ENCODE measurements at places on chromosomes 3 and 15.
A peak's percentile ranks its signal among the peaks of the same experiment; 100 is the strongest.

DNA sequence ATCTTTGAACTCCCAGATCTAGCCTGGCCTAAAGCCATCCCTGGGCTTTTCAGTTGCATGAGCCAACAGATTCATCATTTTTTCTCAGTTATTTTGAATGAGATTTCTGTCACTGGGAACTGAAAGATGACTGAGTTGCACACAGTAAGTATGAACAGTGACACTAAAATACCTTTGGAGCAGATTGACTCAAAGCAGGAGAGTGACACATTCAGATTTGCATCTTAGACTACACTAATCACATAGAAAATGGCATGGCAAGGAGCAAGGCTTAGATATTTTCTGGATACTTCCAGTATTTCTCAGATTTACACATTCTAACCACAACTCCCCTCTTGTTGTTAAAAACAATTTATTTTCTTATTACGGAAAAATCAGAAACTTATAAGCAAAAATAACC is 32.8 kb downstream of the SEC62 start:
- no peak for DNase-seq

GRCh38 chr15:35197306-35197705 is 112.2 kb upstream of the NANOGP8 start:
- no peak for DNase-seq

GRCh38 chr3:37290551-37290950 is 116.2 kb upstream of the LRRFIP2 start:
- no peak for DNase-seq

DNA sequence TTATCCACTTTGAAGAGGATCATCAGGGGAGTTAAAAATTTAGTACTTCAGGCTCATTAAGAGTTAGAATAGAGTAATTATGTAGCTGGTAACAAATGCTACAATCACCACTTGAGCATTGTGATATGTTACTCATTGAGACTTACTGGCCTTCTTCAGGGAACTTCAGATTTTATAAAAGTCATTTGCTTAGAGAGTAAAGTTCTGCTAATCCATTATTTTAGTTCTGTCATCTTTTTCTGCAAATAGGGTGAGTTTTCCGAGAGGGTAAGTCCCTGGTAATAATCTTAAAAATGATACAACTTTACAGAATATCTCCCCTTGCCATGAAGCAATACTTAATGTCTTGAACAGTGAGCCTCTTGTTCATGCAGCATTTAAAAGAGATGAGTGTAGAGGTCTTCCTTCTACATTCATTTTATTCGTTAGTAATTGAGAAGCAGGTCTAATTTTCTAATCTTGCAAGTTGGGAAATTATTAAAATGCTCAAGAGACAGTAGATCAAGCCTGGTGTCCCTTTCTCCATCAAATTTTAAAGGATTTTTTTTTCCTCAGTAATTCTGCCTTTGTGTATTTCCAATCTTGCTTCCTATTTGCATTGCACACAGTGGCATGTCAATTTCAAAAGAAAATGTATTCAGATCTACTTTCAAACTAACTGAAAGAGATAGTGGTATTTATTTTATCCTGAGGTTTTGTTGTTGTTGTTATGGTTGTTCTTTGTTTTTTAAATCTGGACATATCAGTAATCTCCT is 52.6 kb downstream of the MBNL1 start:
- no peak for DNase-seq

- DNase-seq, result no peak
These were observed 140.9 kb downstream of the NLGN1 start for GRCh38 chr3:173538410-173538809.

DNA sequence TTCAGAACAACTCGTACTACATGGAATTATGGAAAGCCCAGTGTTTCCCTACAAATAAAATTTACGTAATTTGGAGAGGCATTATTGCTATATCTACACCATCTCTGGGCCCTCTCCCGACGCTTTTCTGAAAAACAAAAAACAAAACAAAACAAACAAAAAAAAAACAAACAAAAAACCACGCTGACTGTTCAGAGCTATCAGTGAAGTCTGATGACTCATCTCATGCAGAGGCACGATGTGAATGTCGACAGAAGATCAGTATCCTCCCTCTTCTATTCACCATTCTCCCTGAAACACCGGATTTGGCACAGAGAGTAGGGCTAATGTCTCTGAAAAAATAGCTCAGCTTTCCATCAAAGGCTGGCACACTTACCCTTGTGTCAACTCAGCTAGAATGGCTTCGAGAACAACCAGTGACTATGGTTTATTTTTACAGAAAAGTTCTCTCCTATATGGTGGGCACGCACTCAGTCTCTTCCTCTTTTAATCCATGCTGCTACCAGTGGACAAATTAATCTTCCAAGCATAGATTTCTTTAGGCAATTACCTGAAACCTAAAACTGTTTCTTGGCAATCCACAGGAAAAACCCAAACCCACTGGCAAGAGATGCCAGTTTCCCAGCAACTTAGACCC is 1.5 kb downstream of the CRBN start:
- DNase-seq, result no peak

- no peak for DNase-seq
These were observed 57.4 kb upstream of the ST3GAL6 start for GRCh38 chr3:98705694-98706093.

DNA sequence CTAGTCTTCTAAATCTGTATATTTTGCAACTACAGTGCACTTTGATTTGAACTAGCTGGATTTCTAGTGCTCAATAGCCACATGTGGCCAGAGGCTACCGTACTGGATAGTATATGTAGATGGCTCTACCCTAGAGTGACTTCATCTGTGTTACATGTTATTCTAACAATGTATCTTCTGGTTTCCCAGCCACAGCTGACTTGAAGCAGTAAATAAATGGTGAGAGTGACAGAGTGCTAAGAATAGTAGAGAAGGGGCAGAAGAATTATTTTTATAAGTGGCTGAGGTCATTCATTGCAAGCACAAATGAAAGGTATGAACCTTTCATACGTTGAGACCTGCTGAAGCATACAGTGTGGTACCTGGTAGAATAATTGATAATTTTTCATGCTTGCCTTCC is 30.9 kb downstream of the KAT2B start:
- no peak for DNase-seq

DNA sequence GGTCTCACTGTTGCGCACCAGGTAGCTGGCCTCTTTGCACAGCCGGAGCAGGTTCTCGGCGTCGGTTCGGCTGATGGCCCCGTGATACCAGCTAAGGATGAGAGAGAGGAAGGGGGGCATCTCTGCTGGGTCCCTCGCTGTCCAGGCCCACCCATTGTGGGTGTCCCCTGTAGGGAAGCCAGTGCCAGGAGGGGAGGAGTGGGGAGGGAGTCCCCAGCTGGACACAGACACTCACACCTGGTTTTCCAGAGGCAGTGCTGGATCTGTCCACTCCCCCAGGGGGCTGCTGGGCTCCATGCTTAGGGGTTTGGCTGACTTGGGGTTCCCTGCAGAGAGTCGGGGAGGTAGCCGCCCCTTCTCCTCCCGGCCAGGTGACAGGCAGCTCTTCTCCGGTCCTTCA is 15.9 kb downstream of the SHF start:
- no peak for DNase-seq

DNA sequence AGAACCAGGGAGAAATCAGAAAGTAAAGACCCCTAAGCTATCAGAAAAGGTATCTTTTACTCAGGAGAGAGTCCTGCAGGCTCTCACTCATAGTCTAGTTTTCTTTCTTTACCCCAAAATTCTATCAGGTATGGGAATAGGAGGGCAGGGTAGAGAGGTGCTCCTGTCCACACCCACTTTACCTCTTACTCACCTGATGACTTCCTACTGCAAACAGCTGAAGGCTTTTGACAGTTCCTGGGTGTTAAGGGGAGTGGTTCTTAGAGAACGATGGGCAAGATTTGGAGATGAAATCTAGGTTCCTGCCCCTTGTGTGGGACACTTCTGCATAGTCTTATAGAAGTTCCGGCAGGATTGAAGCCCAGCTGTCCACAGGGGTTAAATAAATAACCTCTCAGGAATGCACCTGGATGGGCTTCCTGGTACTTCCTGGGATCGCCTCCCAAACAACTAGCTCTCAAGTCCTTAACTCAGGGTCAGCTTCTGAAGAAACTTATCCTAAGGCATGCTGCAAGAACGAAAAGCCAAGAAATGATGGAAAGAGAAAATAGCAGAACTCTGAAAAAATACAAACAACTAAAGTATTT is 10.8 kb upstream of the TNFAIP8L3 start:
- DNase-seq, result no peak

DNA sequence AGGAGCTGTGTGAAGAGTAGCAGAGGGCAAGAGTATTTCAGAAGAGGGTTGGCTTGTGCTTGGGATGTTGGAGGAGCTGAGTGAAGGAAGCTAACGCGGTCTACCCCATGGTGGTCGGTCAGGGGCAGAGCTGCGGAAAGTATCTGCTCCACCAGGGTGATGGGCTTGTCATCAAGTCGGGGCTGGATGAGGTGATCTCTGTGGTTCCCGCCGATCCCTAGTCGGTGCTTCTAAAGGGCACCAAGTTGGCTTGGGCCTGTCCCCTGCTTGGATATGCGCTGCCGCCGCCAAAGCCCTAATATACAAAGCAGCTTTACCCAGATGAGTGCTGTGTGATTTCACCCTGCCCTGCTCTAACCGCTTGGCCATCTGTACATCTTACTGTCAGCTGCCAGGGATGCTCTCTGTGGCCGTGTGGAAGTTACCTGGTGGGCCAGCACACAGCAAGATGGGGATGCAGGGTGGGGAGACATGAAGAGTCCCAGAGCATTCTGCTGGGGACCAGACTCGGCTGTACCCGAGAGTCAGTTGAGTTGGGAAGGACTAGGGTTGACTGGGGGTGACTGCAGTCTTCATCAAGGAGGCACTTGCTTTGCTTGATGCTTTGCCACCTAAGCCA is 226.1 kb upstream of the BHLHE40 start:
- DNase-seq, result no peak

- DNase-seq, result no peak
These were observed 17.7 kb downstream of the MAGEF1 start for GRCh38 chr3:184694133-184694665.

DNA sequence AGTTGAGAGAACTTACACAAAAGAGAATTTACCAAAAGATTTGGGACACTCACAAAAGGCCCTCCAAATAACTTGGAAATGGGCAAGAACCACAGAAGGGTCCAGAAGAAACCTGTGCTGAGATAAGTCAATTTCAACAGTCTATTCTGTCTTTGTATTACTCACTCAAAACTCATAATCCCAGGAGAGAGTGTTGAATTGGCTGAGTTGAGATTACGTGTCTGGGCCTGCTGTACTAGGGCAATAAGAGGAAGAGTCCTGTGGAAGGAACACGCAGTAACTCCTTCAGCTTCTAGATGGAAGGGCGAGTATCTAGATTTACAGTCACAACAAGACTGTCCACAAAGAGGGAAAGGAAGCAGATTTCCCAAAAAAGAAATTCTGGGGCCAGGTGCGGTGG is 42.5 kb upstream of the DYNC1LI1 start:
- no peak for DNase-seq

DNA sequence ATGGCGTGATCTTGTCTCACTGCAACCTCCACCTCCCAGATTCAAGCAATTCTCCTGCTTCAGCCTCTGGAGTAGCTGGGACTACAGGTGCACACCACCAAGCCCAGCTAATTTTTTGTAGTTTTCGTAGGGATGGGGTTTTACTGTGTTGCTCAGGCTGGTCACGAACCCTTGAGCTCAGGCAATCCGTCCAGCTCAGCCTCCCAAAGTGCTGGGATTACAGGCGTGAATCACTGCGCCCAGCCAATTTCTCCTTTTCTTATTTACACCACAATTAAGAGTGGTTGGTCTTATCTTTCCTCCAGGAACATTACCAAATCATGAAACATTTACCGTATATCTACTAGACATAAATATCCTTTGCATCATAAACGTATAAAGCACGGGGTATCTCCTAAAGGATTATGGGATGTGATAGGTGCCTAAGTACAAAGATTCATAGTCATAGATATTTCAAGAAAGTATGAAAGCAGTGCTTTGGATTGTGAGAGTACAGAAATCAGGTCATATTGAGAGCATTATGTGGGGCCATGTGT is 194.5 kb downstream of the RBMS3 start:
- DNase-seq, result no peak

- DNase-seq, result no peak
These were observed 29.3 kb downstream of the RFTN1 start for GRCh38 chr3:16484216-16484615.

DNA sequence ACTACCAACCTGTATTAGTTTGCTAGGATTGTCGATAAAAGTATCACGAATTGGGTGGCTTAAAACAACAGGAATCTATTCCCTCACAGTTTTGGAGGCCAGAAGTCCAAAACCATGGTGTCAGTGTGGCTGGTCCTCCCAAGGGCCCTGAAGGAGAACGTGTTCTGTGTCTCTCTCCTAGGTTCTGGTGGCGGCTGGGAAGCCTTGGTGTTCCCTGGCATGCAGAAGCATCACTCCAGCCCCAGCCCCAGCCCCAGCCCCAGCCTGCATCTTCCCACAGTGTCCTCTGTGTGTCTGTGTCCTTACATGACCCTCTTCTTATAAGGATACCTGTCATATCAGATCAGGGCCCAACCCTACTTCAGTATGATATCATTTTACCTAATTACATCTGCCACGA is 272.5 kb upstream of the LYSMD4 start:
- DNase-seq, result no peak

DNA sequence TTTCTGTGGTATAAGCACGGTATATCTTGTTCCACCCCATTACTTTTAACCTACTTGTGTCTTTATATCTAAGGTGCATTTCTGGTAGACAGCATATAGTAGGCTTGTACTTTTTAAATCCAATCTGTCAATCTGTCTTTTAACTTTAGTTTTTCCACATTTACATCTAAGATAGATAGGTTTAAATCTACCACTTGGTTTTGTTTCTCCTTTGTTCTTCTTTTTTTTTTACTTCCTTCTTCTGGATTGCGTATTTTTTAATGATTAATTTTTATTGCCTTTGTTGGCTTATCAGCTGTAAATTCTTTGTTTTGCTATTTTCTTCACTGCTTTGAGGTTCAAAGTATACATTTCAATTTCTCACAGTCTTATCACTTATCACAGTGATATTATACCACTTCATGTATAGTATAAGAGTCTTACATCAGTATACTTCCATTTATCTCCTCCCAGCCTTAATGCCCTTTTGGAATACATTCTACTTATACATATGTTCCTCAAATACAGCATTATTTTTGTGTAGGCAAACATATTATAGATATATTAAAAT is 31.0 kb downstream of the IQCB1 start:
- DNase-seq, result no peak

GRCh38 chr15:31327669-31328427 is 1.2 kb downstream of the KLF13 start:
- peak; percentile 49 for DNase-seq

DNA sequence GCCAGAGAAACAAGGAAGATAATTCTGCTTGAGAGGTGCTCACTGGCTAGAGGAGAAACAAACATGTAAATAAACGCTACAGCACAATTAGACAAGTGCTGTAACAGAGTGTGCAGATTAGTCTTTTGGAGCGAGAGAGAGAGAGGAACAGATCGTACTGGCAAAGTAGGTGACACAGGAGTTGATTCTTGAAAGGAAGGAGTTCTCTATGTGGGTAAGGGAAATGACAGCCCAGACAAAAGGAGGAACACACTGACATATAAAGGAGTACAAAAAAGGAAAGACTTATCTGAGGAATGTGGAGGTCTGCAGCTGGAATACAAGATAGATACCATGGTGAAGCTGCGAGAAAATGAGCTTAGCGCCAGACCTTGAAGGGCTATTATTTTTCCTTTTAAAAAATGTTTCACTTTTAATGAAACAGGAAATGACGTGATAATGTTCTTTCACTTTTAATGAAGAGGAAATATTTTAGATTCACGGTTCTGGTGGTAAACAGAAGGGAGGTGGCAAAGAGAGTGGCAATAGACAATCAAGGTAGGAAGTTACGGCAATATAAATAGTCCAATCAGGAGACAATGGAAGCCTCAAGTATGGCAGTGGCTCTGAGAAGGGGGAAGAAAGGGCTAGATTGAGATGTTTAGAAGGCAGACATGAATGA is 202.9 kb downstream of the VPS13C start:
- DNase-seq, result no peak

- no peak for DNase-seq
These were observed 313.6 kb downstream of the FOXP1 start for GRCh38 chr3:71269906-71270305.
